ENCODE measurements at places on chromosomes 3 and 15. TPM values are rescaled to one million over a fixed set of nuclear protein-coding genes. Genes with fewer than 3 reads are reported as not detected.

The THAP10 gene
- total RNA-seq: 1.6 TPM

The FOXB1 gene
- not detected for total RNA-seq

The STRIT1 gene
- total RNA-seq: not detected

The SLC38A3 gene
- 0.29 TPM for total RNA-seq

The PP2D1 gene
- total RNA-seq: not detected

The ZNF860 gene
- 0.70 TPM for total RNA-seq

GRCh38 chr15:37903919-37904625 lies 30.4 kb upstream of the TMCO5A start:
- no peak for DNase-seq

GRCh38 chr3:23314981-23315762 lies 112.0 kb downstream of the UBE2E2 start:
- no peak for DNase-seq

- peak; percentile 88 for DNase-seq
Observed at GRCh38 chr3:71542521-71543370, 40.8 kb downstream of the FOXP1 start.

DNA sequence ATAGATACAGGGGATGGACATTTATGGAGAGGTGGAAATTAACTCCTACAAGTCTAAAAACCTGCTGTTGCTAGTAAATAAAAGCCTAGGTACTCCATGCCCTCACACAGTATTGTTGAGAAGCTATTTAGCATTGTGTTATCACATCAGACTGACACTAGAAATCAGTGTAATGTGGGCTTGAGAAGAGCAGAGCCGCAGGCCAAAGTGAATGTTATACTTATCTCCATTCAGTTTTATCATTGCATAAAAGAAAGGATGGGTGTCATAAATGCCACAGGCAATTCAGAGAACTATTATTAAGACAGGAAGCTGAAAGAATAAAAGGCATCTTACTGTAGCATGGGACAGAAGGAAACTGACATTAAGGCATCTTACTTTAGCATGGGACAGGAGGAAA lies 13.7 kb upstream of the ISLR start:
- DNase-seq: no peak

- peak; percentile 55 for DNase-seq
Observed at GRCh38 chr15:80234883-80235282, 17.1 kb downstream of the CTXND1 start.

DNA sequence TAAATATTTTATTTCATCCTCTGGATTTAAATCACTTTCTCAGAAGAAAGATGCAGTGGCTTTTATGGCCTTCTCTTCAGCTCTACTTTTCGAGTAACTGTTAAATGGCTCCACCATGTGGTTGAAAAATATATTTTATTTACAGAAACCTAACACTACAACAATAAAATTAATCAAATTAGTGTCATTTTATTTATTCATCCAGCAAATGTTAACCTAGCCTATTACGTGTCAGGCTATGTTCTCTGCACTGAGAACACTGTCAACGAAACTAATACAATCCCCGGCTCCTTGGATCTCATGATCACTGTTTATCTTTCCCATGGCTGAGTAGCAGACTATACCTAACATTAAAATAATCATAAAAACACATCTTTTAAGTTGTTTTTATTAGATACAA lies 148.0 kb upstream of the OSTN start:
- DNase-seq: no peak

DNA sequence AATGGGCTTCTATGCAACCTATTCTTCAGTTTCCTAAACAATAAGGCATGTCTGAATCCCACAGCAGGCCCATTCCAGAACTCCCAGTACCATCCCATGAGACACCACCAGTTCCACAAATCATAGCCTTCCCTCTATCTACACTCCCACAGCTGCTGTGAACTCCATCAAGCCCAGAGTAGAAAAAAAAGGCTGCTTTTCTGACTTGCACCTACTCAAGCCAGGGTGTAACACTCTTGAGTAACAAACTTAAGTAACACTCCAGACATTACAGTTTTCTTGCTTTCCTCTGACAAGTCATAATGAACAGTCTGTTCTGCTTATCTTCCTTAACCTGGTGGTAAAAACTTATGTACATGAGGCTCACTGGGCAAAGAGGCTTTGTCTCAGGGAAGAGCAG lies 283.1 kb downstream of the NFKBIZ start:
- no peak for DNase-seq

GRCh38 chr15:67945951-67946700 lies 106.3 kb upstream of the RNU6-1 start:
- DNase-seq: no peak

- DNase-seq: no peak
Observed at GRCh38 chr15:59384507-59384906, 11.8 kb upstream of the MYO1E start.

- no peak for DNase-seq
Observed at GRCh38 chr3:191123231-191123630, 75.8 kb upstream of the OSTN start.

GRCh38 chr3:126026761-126027160 lies 57.2 kb downstream of the SLC41A3 start:
- DNase-seq: no peak

- no peak for DNase-seq
Observed at GRCh38 chr3:156351783-156352182, 203.1 kb downstream of the SSR3 start.

DNA sequence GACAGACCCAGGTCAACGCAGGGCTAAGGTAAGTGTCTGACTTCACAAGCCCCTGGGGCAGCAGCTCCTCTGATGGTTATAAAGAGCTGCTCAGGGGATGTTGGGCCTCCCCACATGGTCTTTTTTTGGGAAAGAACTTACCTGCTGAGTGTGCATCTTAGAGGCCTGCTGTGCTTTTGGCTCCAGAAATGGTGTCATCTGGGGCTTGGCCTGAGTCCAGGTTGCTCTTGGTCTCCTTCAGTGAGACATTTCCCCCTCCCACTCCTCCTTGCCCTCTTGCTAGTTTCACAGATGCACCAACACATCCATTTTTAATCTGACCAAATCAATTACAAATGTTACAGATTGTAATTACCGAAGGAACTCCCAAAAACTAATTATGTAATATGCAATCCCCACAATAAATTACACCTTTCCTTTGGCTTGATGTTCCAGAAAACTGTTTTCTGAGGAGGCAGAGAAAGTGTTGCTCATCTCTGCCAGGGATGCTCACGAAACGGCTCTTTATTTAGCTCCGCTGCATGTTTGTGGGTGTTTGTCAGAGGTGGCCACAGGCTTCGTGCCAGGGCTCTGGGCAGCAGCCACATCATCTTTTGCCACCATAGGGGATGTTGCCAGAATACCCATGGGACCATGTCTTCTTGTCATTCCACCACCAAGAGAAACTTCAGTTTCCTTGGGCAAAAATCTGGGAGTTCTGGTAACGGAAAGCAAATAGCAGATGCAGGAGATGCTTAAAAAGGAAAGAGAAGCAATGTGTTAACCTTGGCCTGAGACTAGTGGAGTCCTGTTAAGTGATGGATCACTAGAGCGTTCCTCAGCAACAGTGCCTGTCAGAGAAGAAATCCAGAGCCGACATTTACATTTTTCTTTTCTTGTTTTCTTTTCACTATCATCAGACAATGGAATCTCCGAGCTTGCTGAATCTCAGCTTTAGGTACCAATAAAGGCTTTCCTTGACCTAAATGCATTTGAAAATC lies 799.9 kb downstream of the AGBL1 start:
- DNase-seq: no peak

GRCh38 chr15:43107751-43108150 lies 1.9 kb upstream of the UBR1 start:
- DNase-seq: no peak
